GM13977 (cell line): ENCODE measurements at places on chromosomes 3 and 15.
A peak's percentile ranks its signal among the peaks of the same experiment; 100 is the strongest.

GRCh38 chr3:8938021-8938420 is 25.3 kb downstream of the RAD18 start:
- no peak for DNase-seq

- DNase-seq: no peak
Measured at GRCh38 chr15:68843425-68844311, 23.0 kb upstream of the ANP32A start.

DNA sequence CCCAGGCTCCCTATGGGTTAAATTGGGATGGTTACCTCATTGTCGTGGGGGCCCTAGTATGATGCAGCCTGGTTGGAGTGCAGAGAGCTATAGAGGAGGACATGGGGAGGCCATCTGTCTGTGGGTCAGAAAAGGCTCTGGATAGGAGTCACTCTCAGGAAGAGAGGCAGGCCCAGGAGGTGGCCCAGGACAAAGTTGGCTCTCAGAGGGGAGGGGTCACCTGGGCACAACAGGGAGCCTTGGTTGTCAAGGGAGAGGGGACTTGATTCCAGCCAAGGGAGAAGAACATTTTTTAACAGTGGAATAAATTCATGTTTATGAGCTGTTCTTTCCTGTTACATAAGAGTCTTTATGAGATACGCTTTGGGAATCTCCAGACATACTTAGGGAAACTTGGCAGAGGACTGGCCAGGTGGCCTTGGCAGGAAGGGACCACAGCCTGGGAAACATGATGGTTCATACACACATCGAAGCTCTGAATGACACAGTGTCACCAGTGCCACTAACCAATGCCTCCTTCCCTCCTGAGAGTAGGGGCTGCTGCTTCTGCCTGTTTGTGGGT is 27.5 kb upstream of the LCTL start:
- no peak for DNase-seq

DNA sequence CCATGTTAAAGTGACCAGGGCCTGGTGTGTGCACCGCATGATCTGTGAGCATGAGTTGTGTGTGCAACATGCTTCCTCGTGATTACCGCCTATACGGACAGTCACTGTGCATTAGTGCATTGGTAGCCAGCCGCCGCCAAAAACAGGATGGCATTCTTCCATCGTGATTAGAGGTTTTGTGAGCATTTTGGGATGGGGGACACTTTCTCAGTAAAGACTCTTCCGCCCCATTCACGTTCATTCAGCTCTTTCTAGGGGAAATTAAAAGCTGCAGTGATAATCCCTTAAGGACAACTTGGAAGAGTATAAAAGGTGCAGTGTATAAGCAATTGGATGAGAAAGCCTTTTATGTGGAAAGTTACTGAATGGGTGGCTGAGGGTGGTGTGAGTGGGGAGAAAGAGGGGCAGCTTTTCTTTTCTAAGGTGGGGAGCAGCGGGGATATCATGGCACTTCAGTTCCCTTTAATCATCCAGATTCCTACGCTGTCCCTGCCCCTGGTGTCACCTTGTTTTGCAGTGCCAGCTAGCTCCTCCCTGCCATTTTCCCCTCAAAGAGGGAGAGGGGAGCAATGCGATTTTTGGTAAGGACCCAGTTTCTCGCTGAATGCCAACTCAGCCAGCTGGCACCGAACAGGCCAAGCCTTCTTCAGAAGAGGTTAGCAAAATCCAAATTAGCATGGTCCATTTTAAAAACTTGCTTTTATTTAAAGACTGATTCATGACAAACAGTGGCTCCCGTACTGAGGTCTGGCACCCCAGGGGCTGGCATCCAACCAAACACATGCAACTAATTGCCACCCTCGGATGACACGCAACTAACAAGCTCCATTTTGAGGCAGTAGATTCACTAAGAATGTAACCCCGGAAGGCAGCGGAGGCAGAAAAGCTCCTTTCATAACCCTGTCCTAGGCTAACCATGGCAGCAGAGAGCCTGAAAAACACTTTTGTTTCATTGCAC is 447.8 kb downstream of the FHIT start:
- DNase-seq: no peak

- no peak for DNase-seq
Measured at GRCh38 chr15:51849860-51850259, 20.4 kb downstream of the TMOD3 start.

DNA sequence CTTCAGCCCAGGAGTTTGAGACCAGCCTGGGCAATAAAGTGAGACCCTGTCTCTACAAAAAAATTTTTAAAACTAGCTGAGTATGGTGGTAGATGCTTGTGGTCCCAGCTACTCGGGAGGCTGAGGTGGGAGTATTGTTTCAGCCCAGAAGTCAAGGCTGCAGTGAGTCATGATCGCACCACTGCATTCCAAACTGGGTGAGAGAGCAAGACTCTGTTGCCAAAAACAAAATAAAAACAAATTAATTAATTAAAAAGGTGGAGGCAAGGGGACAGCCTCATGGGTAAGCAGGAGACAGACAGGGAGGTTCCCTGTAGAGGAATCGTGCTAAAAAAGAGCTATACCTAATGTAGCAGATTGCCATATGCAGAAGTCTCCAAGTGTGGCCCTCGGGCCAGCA is 12.6 kb downstream of the HAPLN3 start:
- no peak for DNase-seq

- no peak for DNase-seq
Measured at GRCh38 chr3:193342551-193342950, 36.0 kb downstream of the ATP13A5 start.

DNA sequence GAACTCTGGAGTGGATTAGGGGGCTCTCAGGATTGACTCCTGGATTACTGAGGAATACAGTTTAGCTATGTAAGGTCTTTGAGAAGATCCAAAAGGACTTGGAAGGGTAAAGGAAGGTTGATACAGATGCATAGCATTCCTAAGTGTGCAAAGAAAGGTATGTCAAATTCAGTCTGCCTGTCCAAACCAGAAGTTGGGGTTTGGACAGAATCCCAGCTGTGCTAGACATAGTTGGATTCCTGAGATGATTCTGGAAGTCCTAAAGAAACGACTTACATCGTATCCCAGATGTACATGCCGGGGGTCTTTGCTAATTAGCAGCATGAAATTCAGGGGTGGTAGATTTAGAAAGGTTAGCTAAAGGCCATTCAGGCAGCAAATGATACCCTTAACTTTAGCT is 97.7 kb upstream of the TSPAN3 start:
- DNase-seq: no peak

DNA sequence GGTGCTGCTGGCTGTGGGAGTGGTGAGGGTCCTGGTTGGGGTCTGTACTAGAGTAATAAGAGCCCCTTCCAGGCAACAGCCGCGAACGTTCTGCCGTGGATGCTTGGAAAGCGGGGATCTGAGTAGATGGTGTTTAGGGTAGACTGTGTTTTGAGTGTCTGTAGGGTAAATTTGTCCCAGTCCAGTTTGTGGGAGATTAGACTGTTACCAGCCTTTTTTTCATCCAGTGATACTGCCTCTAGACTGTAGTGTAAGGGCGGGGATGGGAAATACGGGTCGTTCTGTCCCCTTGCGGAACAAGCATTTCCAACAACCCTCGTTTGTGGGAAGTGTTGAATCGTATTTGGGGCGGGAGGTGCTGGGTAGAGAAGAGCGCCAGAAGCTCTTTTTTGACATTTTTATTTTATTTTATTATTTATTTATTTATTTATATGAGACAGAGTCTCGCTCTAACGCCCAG is 424 bp downstream of the HAUS2 start:
- peak; percentile 52 for DNase-seq

GRCh38 chr3:175558261-175558660 is 699.1 kb downstream of the NAALADL2 start:
- no peak for DNase-seq

GRCh38 chr3:73353649-73354217 is 271.0 kb downstream of the PDZRN3 start:
- DNase-seq: no peak

DNA sequence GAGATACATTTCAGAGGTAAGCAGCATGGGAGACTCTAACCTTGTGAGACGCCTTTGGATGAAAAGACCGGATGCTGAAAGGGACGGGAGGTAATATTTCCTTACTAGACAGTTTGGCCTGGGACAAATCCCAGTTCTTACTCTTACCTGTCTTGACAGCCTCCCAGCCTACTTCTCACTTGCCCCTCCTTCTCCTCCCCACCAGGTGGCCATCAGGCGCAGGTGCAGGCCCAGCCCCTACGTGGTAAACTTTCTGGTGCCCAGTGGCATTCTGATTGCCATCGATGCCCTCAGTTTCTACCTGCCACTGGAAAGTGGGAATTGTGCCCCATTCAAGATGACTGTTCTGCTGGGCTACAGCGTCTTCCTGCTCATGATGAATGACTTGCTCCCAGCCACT is 6.3 kb downstream of the HTR3D start:
- DNase-seq: no peak

GRCh38 chr15:64163659-64164362 is 989 bp upstream of the PPIB start:
- DNase-seq: no peak

- DNase-seq: no peak
Measured at GRCh38 chr15:29636140-29636539, 186.1 kb downstream of the TJP1 start.

GRCh38 chr3:158086361-158086760 is 19.9 kb downstream of the SHOX2 start:
- no peak for DNase-seq

- DNase-seq: no peak
Measured at GRCh38 chr15:46732060-46732459, 985.2 kb upstream of the SEMA6D start.

GRCh38 chr3:7357101-7357500 is 496.2 kb downstream of the GRM7 start:
- DNase-seq: no peak

GRCh38 chr3:160822936-160823335 is 66.9 kb downstream of the PPM1L start:
- DNase-seq: no peak

DNA sequence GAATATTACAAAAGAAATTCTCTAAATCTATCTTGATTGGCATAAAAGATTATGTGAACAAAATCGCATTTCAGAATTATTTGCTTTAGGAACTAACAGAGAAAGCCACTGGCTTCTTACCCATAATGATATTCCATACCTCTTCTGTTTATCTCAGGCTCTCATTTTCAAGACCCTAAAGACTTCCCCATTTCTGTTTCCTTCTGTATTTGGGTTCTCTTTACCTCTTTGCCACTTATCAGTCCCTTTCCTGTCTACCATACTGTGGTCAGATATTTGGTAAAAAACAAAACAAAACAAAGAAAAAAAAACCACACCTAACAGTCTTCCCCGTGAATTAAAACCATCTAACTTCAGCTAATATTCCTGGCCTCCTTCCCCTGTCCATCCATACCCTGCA is 108.5 kb downstream of the LRRC28 start:
- DNase-seq: no peak

- no peak for DNase-seq
Measured at GRCh38 chr3:10319251-10319650, 1.7 kb downstream of the SEC13 start.

- no peak for DNase-seq
Measured at GRCh38 chr15:32646291-32646690, 4.8 kb downstream of the SCG5 start.

DNA sequence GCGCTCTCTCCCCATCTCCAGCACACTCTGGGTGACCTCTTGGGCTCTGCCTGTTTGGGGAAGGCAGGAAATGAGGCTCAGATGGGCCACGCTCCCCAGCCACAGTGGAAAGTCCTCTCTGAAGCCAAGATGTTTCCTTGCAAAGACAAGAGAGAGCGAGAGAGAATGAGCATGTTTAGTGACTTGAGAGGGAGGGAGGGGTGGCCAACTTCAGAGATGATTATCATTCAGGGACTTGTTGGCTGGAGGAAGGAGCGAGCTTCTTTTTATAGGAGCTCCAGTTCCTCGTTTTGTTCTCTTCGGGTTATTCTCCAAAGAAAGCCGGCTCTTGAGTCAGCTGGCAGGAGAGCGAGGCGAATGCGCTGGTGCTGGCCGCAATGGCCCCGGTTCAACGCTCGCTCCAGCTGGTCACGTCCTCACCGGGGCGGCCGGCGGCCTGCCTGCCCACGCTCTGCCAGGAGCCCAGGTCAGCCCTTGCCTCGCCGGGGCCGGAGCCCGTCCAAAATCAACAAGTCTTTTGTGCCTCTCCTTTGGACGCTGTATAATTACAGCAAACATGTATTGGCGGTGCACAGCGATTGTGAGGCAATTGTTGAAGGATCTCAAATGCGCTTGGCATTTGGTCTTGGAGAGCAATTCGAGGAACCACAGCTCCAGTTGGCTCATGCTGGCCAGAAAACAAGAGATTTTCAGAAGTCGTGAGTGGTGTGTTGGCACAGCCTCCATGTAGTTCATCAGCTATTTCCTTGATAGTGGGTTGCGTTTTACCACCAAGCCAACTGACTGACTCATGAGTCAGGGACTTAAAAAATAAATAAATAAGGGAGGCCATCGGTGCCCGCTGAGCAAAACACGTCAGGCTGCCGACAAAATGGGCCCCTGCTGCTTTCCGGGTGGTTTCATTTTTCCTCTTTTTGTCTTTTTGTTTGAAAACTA is 288.6 kb downstream of the UACA start:
- no peak for DNase-seq

DNA sequence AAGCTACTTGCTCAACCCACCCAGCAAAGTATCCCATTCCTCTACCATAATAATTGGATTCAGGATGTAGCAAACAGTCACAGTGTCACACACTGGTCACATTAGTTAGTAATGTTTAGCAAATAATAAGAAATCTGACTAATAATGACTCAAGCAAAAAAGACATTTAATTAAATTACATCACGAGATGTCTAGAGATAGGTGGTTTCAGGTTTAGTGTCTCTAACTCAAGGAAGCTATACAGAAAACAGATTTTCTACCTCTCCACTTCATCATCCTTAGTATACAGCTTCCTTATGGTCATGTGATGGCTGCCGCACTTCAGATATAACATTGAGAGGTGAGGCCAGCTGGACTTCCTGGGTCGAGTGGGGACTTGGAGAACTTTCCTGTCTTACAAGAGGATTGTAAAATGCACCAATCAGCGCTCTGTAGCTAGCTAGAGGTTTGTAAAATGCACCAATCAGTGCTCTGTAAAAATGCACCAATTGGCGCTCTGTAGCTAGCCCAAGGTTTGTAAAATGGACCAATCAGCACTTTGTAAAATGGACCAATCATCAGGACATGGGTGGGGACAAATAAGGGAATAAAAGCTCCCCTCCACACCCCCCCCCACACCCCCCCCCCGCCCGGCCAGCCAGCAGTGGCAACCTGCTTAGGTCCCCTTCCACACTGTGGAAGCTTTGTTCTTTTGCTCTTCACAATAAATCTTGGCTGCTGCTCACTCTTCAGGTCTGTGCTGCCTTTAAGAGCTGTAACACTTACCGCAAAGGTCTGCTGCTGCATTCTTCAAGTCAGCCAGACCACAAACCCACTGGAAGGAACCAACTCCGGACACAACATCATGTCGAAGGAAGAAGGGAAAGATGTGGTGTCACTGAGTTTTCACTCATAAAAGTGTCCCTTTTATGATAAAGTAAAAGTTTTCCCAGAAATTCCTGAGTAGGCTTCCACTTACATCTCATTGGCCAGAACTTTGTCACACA is 24.9 kb upstream of the ARPIN start:
- DNase-seq: no peak

GRCh38 chr3:50550079-50550736 is 17.3 kb downstream of the C3orf18 start:
- DNase-seq: peak; percentile 79

- DNase-seq: no peak
Measured at GRCh38 chr15:61034678-61035291, 194.3 kb downstream of the RORA start.

GRCh38 chr3:14524311-14524711 is 15.8 kb downstream of the GRIP2 start:
- no peak for DNase-seq

GRCh38 chr3:120567370-120568201 is 28.6 kb upstream of the NDUFB4 start:
- no peak for DNase-seq

- no peak for DNase-seq
Measured at GRCh38 chr15:65375871-65376607, 1.8 kb downstream of the IGDCC3 start.

- no peak for DNase-seq
Measured at GRCh38 chr3:10322352-10322710, 1.4 kb upstream of the SEC13 start.
